ENCODE measurements at places on chromosomes 11 and 22.

DNA sequence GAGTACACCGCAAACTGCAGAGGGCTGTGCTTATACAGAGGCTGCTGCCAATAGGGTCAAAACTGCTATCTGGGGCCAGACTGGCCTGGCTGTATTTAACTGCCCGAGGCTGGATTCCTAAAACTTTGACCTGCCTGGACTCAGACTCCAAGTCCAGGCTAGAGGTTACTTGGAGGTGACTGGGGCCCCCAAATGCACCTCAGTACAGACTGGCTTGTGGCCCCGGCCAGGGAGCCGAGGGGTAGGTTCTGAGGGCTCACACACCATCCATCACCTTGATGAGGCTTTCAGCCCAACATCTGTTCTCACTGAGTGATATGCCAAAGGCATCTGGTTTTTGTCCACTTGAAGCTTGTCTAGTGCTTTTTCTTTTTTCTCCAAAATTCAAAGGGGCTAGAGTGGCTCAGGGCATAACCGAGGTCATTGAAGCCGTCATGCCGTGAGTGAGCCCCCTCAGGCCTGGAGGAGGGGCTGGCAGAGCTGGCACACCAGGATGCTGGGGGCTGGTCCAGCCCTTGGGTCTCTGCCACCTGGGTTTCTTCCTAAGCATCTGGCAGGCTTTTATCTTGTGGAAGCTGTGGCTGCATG lies 52.4 kb upstream of the TTLL12 start:
- no peak for DNase-seq

DNA sequence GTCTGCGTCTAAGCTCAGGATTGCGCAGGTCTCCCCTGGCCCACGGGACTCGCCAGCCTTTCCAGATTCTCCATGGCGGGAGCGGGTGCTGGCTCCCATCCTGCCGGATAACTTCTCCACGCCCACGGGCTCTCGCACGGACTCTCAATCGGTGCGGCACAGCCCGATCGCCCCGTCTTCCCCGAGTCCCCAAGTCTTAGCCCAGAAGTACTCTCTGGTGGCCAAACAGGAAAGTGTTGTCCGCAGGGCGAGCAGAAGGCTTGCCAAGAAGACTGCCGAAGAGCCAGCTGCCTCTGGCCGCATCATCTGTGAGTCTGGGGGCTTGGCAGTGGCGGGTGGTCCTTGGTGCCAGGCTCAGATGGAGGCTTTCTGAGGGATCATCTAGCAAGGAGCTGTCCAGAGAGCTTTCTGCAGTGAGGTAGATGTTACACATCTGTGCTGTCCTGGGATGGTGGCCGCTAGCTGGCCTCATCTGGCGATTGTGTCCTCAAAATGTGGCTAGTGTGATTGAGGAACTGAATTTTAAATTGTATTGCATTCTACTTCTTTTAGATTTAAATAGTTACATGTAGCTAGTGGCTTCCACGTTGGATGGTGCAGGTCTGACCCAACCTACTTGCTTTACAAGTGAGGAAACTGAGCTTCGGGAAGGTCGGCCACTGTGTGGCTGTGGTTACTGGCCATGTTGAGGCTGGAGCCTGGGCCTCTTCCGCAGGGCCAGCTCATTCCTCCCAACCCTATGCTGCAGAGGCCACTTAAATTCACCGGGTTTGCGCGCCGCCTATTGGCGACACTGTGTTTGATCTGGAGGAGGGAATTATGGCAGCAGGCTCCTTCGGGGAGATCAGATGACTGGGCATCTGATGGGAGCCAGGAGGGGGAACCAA lies 6.7 kb downstream of the INCENP start:
- DNase-seq = no peak

GRCh38 chr11:46392421-46393230 lies 1.1 kb upstream of the CHRM4 start:
- peak; percentile 79 for DNase-seq

GRCh38 chr11:57658023-57658361 lies 430 bp downstream of the CLP1 start:
- DNase-seq = no peak

DNA sequence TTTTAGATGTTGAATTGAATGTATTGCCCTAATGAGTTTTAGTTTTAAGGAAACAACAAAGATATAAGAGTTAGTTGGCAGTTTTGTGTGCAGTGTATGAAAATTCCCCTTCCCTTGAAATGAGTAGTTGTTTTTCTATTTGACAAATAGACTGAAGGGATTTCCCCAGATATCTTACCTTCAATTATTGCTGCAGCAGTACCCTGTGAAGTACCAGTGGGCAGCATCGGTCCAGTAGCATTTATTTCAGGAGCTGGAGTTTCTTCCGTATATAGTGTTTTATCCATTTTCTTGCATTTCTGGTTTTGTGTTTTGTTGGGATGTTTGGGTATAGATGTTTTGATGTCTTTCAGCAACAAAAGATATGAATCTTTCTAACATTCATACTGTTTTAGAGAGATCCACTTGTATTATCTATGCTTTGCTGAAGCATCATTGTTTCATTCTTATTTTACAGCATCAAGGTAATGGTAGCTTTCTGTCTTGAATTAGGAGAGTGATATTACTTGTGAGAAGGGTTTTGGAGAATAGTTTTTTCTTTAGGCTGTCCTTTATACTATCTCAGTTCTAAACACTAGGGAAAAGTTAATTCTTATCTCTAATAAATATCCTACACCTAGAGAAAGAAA lies 7.4 kb downstream of the KMT2A start:
- DNase-seq = no peak

- DNase-seq = peak; percentile 30
These were observed 152.8 kb downstream of the NCAM1 start for GRCh38 chr11:113113801-113114704.

DNA sequence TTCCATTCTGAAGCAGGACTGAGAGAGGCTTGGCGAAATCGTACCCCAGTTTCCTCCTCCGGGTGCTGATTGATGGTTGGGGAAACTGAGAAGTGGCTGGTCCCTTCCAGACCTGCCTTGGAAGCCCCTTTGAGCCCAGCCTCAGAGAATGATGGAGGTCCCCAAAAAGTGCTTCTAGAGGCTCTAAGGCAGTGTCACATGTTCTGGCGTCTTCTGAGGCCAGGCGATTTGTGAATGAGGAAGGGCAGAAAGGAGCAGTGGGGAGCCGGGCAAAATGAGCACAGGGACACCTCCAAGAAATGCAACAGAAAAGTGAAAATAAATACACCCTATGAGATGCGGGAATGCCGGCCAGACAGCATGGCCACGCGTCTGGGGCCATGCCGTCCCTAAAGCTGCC lies 1.0 kb upstream of the LIF start:
- DNase-seq = no peak

DNA sequence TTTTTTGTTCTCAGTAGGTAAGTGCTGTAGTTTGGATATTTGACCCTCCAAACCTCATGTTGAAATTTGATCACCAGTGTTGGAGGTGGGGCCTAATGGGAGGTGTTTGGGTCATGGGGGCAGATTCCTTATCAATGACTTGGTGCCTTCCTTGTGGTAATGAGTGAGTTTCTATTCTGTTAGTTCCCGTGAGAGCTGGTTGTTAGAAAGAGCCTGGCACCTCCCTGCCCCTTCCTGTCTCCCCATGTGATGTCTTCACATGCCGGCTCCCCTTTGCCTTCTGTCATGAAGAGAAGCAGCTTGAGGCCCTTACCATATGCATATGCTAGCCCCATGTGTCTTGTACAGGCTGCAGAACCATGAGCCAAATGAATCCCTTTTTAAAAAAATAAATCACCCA lies 138.3 kb downstream of the TMEM135 start:
- no peak for DNase-seq

- DNase-seq = no peak
These were observed 15.8 kb downstream of the IGLL1 start for GRCh38 chr22:23564276-23564675.

DNA sequence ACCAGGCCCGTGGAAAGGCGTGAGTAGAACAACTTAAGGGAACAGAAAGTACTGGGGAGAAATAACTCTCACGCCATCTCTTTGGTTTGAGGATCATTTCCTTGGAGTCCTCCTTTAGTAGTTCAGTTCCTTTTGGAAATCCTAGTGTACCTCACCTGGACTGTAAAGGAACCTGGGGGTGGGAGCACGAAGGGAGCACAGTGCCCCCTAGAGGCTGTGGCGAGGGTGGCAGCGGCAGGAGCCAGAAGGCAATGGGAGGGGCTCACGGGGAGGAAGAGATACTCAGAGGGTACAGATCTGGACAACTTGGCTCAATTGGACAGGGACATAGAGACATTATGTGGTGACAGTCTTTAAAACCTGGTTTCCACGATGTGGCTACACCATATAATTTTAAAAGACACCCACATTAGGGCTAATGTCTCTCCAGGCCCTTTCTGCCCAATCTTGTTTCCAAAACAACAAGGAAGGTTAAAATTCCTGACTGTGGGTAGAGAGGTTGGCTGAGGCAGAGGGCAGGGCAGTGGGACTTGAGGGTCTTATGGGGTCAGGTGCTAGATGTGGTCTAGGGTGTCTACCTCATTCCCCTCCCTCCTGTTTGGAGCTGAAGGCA lies 87.0 kb downstream of the CSNK2A3 start:
- peak; percentile 45 for DNase-seq

- DNase-seq = no peak
These were observed 12.3 kb downstream of the PAX6 start for GRCh38 chr11:31798554-31799434.

DNA sequence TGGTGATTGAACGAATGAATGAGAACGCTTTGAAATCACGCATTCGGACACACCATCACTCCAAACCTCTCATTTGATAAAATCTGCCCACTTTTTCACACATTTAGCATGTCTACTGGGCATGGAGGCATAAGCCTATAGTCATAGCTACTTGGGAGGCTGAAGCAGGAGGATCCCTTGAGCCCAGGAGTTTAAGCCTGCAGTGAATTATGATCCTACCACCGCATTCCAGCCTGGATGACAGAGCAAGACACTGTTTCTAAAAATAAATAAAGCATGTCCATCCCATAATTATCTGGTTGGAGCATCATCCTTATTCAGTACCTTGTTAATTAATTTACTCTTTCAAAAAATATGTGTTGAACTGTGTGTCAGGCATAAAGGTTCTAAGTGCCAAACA lies 3.3 kb upstream of the PICALM start:
- DNase-seq = no peak

DNA sequence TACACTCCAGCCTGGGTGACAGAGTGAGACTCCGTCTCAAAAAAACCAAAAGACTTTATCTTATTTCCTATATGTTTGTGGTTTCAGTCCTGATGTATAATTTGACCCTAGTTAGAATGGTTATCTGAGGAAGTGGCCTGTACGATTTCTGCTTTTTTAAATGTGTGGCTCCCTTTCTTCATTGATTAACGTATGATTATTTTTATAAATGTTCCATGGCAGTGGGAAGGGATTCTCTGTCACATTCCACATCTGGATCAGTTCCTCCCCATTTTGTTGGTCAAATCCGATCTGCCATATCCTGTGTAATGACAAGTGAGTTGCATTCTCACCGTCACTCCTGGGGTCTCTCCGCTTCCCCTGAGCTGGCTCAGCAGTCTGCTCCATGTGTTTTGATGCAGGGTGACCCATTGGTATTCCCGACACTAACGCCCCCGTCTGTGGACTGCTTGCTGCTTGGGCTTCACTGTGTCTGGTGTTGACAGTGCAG lies 20.3 kb downstream of the NEAT1 start:
- DNase-seq = no peak

GRCh38 chr11:100703801-100704575 lies 16.9 kb downstream of the ARHGAP42 start:
- no peak for DNase-seq

DNA sequence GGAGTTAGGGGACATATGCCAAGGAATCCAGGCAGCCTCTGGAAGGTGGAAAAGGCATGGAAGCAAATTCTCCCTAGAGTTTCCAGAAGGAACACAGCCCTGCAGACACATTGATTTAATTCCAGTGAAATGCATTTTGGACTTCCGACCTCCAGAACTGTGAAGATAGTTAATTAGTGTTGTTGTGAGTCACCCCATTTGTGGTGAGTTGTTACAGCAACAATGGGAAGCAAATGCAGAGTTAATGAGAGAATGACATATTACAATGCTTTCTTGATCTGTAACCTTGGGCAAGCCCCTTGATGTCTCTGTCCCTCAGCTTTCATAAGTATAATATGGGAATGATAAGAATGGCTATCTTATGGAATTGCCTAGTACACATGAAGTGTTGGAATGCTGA lies 178.7 kb downstream of the KIRREL3 start:
- DNase-seq = no peak

DNA sequence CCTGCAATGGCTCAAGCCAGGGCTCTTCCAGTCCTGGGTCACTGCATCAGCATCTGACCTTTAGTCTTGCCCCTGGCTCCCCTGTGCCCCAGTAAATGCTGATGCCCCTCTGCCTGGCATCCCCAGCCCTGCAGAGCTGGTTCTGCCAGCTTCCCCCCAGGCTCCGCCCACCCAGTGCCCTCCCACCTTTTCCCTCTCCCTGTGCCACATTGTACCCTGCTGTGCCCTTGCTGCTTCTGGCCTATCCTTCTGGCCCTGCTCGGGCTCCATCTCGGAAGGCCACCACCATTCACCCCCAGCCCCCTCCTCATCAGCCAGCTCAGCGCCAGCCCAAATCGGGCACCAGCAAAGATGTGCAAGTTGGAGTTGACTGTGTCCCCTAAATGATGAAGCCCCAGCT lies 7.4 kb downstream of the CAPN5 start:
- no peak for DNase-seq

- DNase-seq = no peak
These were observed 128.6 kb upstream of the THY1 start for GRCh38 chr11:119551420-119552105.

- DNase-seq = no peak
These were observed 107.5 kb upstream of the THY1 start for GRCh38 chr11:119530509-119530908.

DNA sequence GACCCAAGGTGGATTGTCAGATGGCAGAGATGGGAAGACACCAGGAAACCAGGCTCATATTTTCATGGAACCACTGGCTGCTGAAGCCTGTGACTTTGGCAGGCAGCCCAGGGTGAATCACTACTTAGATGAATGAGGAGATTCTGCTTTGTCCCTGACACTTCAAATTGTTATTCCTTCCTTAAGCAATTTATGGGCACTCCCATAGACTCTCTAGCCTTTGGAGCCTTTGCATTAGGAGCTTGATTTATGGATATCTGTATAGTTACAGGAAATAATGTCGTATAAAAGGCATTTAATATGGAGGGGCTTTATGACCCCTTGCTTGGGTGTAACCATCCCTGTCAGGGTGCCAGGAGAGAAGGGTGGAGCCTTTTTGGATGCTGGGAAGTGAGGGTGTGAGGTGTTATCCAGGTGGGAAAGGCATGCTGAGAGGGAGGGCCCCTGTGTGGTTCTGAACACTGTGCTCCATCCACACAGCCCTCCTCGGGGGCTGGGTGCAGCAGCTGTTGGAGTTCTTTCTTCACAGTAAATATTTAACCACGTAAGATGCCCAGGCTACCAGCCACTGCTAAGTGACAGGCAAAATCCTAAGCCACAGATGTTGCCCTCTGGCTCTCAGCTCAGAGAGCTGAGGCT lies 35.3 kb downstream of the IL18 start:
- no peak for DNase-seq

GRCh38 chr11:114893329-114893728 lies 215.0 kb downstream of the NXPE2 start:
- no peak for DNase-seq

DNA sequence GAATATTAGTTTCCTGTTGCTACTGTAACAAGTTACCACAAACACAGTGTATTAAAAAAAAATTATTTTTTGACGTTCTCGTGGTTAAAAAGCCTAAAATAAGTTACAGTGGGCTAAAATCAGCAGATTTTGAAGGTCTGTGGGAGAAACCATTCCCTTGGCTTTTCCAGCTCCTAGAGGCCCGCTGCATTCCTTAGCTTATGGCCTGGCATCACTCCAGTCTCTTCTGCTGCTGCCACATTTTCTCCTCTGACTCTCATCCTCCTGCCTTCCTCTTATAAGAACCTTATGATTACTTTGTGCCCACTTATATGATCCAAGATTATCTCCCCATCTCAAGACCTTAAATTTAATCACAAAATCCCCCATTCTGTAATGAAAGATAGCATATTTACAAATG lies 392.7 kb downstream of the GUCY1A2 start:
- no peak for DNase-seq

All from CD4-positive, alpha-beta T cell treated with Interleukin-4 for 1 hour (primary cell).